ENCODE measurements at places on chromosomes 7 and 10. TPM values are rescaled to one million over a fixed set of nuclear protein-coding genes. Genes with fewer than 3 reads are reported as not detected.

The CRTAC1 gene
- not detected for total RNA-seq

The AGBL3 gene
- 3.4 TPM for total RNA-seq

The GLI3 gene
- not detected for total RNA-seq

The NPC1L1 gene
- not detected for total RNA-seq

The IL2RA gene
- 437 TPM for total RNA-seq

DNA sequence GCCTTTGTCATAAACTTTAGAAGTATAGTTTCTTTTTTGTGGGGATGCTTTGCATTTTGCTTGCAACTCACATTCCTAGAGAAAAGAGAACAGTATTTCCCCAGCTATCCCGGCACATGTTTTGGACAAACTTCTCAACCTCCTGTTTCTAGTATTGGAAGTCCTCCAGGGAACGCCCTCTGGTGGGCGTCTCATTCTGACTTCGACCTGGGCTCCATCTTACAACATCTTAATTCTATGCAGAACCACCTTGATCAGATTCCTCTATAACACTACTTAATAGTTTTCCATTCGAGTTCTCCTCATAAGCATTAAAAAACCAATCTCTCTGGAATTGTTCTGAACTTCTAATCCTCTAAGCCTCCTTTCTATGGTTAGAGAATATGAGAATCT lies 139.5 kb upstream of the FZD8 start:
- no peak for DNase-seq

- DNase-seq = no peak
Observed at GRCh38 chr10:224571-224970, 89.3 kb downstream of the ZMYND11 start.

- DNase-seq = no peak
Observed at GRCh38 chr10:127999297-128000129, 92.6 kb downstream of the PTPRE start.

DNA sequence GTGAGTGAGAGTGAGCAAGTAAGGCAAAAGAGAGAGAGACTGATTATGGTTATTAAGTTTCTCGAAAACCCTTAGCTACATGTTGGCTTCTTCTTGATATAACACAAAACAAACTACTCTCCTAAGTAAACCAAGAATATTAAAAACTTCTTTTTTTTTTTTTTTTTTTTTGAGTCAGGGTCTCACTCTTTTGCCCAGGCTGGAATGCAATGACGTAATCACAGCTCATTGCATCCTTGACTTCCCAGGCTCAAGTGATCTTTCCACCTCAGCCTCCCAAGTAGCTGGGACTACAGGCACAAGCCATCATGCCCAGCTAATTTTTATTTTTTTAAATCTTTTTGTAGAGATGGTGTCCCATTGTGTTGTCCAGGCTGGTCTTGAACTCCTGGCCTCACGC lies 102.2 kb upstream of the IL6 start:
- no peak for DNase-seq

DNA sequence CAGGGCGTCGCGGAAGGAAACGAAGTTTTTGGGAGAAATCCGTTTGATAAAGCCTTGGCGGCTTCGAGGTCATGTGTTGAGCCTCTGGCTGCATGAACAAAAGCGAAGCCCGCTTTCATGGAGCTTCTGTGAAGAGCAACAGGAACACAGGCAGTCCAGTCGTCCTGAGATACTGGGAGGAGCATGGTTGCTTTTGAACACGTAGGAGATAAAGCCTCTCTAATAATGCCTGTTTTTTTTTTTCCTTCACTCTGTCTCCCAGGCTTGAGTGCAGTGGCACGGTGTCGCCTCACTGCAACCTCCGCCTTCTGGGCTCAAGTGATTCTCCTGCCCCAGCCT lies 473 bp upstream of the ZNF32 start:
- DNase-seq = no peak

DNA sequence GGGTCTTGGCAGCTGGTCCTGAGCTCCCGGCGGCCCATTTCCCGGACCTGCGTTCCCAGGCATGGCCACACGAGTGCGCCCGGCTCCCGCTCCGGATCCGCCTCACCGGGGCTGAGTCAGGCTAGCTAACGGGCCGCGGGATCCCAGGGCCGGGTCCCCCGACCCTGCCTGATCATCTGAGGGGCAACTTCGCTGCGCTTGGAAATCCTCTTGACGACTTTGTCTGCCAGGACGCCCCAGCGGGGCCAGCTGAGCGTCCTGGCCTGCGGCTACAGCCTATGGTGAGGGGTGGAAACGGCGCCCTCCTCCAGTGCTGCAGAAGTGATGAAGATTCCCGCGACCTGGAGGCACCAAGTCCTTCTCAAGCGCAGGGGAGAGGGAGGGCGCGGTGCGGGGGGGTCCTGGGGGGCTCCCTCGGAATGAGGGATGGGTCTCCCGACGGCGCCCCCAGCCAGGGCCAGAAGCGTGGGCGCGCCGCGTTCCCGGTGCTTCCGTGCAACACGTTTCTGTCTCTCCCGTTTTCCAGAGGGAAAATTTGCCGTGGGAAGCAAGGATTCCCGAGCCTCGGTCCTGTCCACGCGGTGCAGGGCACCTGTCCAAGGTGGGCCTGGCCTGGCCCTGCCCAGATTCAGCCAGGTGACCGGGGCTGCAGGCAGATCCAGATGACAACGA lies 212.4 kb downstream of the CCSER2 start:
- DNase-seq = peak; percentile 71

DNA sequence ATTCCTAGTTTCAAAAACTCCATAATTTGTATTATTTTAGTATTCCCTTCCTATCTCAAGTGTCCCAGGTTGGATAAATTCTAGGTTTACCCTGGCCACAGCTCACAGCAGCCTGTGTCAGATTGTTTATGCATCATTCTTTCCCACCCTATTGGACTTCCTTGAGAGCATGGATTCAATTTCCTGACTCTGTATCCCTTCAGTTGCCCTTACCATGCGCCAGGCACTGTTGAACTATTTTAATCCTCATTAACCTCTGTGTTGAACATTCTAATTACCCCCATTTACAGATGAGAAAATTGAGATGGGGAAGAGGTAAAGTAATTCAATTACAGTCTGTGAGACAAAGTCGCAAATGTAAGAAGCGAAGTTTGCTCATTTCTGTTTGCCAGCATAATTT lies 58.8 kb downstream of the STEAP1B start:
- no peak for DNase-seq
